Cortex of kidney (tissue), 1 donor: ENCODE measurements at places on chromosomes 5 and 9.

- DNase-seq: no peak
Observed at GRCh38 chr9:2591967-2592366, 29.6 kb upstream of the VLDLR start.

DNA sequence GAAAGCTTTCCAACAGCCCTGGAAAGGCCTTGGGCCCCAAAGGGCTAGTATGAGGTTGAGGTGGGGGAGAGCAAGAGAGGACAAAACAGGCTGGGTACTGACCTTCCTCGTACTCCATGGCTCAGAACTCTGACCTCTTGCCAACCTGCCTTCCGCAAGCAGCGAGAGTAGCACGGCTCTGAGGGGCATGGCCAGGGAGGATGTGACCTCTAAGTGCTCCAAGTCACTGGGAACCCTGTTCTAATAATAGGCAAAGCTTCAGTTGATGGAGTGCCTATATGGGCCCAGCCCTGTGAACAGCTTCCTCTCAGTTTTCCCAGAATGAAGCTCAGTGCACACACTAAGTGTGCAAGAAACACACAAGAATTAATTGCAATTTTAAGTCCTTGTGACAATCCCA, 127.6 kb upstream of the GABRP start:
- DNase-seq: no peak

- no peak for DNase-seq
Observed at GRCh38 chr5:180332051-180332517, 21.1 kb downstream of the GFPT2 start.

DNA sequence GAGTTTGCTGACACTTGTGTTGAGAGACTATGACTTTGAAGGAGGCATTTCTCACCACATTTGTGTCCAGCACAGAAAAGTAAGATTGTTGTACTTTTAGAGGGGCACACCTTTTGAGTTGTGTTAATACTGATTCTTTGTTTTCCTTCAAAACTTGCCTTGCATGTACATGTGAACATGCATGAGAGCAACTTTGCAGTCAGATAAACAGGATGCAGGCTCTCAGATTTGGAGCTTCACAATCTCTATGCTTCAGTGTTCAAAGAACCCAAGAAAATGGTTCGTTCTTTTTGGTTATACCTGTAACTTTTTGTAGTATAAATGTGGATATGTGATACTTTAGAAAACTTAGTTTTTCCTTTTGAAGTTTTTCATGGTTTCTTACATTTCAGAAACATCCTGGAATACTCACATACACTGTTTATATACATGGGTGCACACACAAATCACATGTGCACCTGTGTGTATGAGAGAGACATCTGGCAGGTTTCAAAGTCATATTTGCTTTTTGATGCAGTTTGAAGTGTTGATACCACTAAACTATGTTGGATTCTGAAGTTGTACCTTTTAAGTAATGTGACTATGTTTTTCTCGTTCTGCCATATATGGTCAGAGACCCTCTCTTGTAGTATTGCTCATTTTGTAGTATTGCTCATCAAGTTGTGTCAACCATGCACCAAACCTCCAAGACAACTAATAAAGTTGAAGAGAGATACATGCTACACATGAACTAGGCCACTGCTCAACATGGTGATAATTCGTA, 190.7 kb downstream of the CD180 start:
- DNase-seq: no peak

- DNase-seq: no peak
Observed at GRCh38 chr5:178115814-178116142, 2.4 kb downstream of the N4BP3 start.

DNA sequence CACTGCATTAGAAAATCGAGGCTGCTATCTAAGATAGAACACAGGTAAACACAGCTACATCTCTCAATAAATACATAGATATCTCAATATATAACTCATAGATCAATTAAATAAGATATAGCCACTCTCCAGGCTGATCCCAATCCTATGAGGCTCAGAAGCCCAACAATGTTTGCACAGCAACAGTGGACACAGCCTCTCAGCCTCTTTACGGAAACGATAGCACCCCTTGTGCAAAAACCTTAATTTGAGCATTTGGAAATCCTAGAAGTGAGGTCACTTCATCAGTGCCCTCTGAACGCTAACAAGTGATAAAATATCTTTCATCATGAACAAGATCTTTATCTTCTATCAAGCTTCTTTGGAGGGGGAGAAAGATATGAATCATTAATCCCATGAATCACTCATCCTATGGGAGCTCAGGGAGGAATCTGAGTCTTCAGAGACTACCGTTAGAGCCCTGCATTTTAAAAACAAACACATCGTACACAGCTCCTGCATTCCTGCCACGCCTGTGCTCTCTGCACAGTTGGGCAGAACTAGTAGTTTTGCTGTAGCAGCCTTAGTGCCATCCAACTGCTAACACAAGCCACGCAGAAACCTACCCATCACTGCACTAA, 71.4 kb downstream of the MED27 start:
- no peak for DNase-seq

GRCh38 chr9:122218935-122219855, 9.6 kb downstream of the LHX6 start:
- DNase-seq: no peak

DNA sequence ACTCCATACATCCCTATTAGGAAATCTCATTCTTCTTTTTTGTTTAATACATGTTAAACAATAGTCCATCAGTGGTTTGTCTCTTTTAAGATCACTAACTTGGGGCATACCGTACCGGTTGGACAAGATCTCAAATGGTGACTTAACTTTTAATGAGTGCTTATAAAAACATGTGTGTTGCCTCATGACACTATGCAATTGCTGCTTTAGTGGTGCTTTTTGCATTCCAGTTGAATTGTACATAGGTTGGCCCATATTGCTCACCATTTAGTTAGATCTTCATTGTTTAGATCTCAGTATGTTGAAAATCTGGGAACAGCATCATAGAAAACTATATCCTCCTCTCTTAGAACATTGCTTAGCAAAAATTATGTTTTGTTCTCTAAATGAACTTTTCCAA, 17.8 kb downstream of the C9orf85 start:
- DNase-seq: no peak

GRCh38 chr5:40986666-40987065, 77.4 kb downstream of the C7 start:
- no peak for DNase-seq

DNA sequence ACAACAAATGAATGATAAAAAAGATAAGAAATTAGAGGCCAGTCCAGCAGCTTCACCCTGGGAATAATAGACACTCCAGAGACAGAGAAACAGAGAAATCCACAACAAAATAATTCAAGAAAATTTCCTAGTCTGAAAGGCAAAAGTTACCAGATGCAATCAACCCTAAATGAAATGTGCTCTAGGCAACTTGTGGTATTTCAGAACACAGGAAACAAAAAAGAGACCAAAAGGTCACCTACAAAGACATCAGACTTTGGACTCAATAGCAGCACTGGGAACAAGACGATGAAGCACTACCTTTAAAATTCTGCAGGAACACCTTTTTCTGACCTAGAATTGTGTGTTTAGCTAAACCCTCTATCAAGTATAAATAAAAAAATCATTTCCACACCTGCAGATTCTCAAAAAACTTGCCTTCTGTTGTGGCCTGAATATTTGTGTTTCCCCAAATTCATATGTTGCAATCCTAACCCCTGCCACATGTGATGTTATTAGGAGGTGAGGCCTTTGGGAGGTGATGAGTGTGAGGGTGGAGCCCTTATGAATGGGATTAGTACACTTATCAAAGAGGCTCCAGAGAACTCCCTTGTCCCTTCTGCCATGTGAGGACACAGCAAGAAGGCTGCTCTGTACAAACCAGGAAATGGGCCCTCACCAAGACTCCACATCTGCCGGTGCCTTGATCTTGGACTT, 5.9 kb upstream of the MAPK9 start:
- no peak for DNase-seq

DNA sequence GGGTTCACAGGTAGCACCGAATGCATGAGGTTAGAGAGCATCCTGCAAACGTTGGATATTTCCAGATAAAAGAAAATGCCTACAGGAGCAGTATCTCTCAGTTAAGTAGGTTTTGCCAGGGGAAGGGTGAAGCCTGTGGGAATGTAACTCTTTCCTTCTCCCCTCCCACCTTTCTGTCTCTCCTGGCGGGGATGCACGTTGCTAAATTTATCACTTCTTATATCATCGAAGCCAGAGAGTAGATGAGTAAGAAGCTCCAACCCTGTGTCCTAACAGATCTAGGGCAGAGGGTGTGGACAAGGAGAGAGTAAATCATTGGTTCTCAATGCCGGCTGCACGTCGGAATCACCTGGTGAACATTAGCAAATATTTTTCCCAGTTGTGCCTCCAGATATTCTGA, 457.5 kb downstream of the ENC1 start:
- no peak for DNase-seq

DNA sequence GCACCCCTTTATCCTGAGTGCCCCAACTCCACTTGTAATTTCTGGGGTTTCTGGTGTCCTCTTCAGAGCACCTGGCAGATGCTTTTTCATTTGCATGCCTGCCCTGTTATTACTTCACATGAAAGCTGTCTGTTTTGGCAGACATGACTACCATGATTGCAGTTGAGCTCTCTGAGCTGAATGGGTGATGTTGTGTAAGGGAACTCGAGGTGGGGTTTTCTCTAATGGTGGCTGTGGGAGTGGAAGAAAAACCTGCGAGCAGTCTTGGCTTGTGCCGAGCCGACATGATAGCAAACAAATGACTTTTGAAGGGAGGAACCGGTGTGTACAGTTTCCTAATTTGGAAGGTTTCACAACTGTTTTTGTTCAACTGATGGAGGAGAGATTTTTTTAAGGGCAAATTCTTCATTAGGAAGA, 196.2 kb downstream of the AOPEP start:
- no peak for DNase-seq

DNA sequence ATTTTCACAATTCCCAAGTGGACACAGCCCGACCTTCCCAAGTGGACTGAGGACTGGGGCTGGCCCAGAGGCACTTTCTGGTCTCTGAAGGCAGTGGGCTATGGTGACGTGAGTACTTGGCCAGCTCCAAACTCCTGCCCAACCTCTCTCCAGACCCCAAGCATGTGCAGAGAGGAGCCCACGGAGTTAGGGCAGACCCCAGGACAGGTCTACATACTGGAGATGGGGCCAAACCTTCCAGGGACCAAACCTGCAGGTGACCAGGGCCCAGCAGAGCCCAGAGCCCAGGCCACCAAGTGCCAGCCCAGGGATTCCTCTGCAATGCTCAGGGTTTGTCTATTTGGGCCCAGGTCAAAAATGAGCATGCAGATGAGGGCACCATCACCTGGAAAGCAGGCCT, 15.3 kb downstream of the BRD3 start:
- DNase-seq: no peak

GRCh38 chr9:93077367-93077766, 18.6 kb upstream of the CARD19 start:
- DNase-seq: no peak

- DNase-seq: no peak
Observed at GRCh38 chr5:131068076-131068475, 97.0 kb downstream of the HINT1 start.

DNA sequence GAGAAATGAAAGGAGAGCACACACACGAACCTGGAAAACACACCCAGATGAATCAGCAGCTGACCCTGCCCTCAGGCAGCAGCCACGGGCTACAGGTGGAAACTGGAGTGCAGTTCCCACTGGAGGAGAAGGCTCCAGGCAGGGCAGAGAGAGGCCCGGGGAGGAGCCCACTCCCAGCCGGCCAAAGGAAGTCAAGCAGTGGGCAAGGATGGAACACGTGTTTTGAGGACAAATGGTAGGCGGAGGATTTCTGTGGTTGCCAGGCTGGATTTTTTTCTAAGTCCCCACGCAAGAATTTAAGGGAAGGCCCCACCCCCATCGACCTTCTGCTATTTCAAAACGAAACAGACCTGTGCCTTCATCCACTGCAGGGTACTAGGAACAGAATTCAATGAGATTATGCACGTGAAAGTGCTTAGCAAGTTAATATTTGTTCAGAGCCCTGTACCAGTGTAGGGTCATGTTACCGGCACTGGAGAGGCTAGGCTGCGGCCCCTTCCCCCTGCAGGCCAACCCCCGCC, 6.8 kb downstream of the EPB41L4B start:
- no peak for DNase-seq

DNA sequence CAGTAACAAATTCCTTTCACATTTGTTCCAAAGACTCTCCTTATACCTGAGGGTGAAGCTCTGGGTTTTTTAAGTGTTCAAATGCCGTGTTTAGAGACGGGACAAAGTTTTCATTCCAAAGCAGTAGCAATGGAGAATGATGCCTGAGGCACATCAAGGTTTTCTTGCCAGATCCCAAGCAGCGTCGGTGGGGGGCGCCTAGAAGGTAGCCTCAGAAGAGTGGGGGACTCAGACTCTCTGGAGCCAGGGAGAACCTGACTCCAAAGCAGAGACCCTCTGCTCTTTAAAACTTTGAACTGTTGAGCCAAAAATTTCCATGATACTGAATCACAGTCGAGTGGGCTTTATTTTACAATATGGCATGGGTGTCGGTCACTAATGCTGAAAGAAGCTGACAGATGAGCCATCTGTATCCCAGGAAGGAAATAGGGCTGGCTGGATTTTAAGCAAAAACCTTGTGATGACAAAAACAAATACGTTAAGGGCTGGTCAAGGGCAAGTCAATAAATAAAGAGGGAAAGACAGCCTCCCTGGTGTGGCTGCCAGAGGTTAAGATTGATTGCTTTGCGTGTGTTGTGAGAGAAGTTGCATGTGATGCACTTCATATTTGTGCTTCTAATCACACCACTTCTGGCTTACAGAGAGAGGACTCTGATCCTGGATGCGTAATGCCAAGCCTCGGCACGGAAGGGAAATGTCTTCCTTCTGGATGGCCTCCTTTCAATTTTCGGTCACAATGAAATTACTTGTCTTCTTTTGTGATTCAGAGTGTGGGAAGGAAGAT, 161.1 kb upstream of the EFNA5 start:
- no peak for DNase-seq

DNA sequence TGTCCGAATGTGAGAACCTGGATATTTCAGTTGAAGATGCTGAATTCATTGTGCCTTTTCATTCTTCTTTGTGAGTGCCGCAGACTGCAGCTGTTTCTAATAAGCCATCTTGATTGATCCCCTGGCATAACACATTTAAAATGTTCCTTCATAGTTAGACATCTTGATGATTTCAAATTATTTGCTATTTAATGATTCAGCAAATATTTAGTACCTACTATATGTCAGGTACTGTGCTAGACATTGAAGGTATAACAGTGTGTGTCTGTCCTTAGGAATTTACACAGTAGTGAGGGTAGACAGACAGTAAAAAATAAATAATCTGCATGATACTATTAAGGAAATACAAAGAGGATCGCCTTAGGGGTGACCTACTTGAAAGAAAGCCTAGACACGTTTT, 61.6 kb downstream of the YTHDC2 start:
- no peak for DNase-seq

- DNase-seq: no peak
Observed at GRCh38 chr5:157582731-157583620, 7.4 kb upstream of the ADAM19 start.

GRCh38 chr5:170289764-170290163, 7.8 kb downstream of the LCP2 start:
- no peak for DNase-seq
